Suprapubic skin (tissue), 4 donors: ENCODE measurements at places on chromosomes 16 and 17. TPM values are rescaled to one million over a fixed set of nuclear protein-coding genes. Genes with fewer than 3 reads are reported as not detected.
A peak's percentile ranks its signal among the peaks of the same experiment; 100 is the strongest.

Gene NDE1
- total RNA-seq: 85.2 TPM

Gene DNAI2
- not detected for total RNA-seq

Gene ABR
- 91.8 TPM for total RNA-seq

Gene C16orf78
- total RNA-seq: not detected

Gene MPV17L
- total RNA-seq: 15.8 TPM

Gene MYO15A
- total RNA-seq: 0.40 TPM

DNA sequence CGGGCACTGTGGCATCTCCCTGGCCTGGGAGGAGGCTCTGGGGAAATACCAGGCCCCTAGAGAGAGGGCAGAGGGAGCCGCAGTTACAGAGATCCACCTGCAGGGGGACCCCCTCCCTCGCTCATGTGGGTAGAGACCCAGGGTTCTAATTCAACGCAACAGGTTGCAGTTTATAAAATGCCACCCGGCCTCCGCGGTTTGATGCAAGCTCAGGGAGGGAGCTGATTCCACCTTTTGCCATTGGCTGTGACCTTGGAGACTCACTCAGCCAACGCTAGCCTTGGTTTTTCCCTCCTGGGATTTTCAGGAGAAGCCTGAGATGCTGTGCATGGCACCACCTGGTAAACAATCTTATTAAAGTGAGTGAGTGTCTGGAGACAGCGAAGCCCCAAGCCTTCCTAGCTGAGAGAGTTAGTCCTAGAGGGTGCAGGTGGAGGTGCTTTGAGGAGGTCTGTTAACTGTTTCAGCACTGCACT lies 12.1 kb downstream of the TTLL6 start:
- H3K27me3 ChIP-seq: peaks cover 7% of the 10 kb centered on the region
- no peak overlapping the region for H3K4me3 ChIP-seq
- H3K4me1 ChIP-seq: peaks cover 8% of the 10 kb centered on the region

- no peak for DNase-seq
- peaks cover 4% of the 10 kb centered on the region for H3K4me1 ChIP-seq
- no peaks in the 10 kb centered on the region for H3K27me3 ChIP-seq
- no peak overlapping the region for H3K4me3 ChIP-seq
- no peak overlapping the region for H3K27ac ChIP-seq
- no peaks in the 10 kb centered on the region for H3K36me3 ChIP-seq
Observed at GRCh38 chr16:21703589-21704174, 39.9 kb downstream of the OTOA start.

GRCh38 chr16:75687361-75687760 lies 10.6 kb upstream of the CPHXL2 start:
- no peak overlapping the region for H3K27ac ChIP-seq
- H3K4me1 ChIP-seq: no peaks in the 10 kb centered on the region
- no peak for DNase-seq
- no peaks in the 10 kb centered on the region for H3K27me3 ChIP-seq
- no peak overlapping the region for H3K4me3 ChIP-seq

- H3K4me3 ChIP-seq: no peak overlapping the region
- H3K27ac ChIP-seq: no peak overlapping the region
- no peaks in the 10 kb centered on the region for H3K36me3 ChIP-seq
- H3K27me3 ChIP-seq: peaks cover 15% of the 10 kb centered on the region
- no peak for DNase-seq
Observed at GRCh38 chr16:88869673-88869980, 3.2 kb upstream of the PABPN1L start.

DNA sequence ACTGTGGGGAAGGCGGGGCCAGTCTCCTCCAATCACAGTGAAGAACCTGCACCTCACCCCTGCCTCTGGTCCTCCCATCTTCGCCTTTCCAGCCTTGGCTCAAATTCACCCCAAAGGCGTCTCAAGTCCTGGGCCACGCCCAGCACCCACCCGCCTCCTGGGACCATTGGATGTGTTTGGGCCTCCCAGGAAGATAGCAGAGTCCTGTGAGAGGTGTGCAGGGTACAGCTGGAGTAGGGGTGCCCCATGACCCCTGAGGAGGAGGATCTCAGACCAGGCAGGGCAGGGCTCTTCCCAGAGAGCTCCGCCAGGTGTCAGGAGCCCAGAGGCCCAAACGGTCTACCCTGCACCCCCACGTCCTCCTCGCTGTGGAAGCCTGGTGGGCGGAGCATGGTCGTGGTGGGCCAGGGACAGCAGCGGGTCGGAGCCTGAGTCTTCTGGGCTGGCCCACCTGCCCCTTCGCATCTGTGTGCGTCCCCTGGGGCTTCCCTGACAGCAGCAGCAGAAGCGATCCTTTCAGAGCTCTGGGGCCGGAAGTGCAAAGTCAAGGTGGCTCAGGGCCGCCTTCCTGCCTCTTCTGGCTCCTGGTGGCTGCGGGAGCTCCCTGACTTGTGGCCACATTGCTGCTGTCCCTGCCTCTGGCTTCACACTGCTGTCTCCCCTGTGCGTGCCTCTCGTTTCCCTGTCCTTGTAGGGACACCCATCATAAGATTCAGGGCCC lies 34.9 kb upstream of the ZNF469 start:
- no peaks in the 10 kb centered on the region for H3K27me3 ChIP-seq
- no peak overlapping the region for H3K4me3 ChIP-seq
- no peaks in the 10 kb centered on the region for H3K4me1 ChIP-seq
- H3K27ac ChIP-seq: no peak overlapping the region
- no peaks in the 10 kb centered on the region for H3K36me3 ChIP-seq
- no peak for DNase-seq

DNA sequence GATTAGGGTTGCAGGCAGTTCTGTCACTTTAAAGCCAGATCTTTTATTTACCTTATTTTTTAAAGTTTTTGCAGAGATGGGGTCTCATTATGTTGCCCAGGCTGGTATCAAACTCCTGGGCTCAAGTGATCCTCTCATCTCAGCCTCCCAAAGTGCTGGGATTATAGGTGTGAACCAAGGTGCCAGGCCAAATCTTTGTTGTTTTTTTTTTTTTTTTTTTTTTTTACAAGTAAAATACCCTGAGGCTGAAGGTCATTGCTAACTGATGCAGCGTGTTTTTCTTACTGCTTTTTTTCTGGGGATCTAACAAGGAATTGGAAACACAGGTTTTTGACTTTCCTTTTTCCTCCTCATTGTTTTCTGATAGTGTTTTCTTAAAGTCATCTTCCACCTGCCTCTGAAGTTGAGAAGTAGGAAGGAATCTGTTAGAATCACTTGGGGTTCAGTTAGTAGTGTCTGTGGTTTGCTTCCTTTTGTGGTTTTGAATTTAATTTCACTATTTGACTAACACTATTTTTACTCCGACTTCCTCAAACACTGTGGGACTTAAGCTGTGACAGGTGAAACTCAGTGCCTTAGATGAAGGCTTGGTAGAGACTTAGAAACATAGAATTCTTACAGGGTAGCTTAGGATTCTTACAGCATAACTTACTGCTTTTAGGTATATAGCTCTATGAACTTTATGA lies 22.2 kb downstream of the CLTC start:
- peaks cover 25% of the 10 kb centered on the region for H3K36me3 ChIP-seq
- no peak for DNase-seq
- H3K4me3 ChIP-seq: no peak overlapping the region

DNA sequence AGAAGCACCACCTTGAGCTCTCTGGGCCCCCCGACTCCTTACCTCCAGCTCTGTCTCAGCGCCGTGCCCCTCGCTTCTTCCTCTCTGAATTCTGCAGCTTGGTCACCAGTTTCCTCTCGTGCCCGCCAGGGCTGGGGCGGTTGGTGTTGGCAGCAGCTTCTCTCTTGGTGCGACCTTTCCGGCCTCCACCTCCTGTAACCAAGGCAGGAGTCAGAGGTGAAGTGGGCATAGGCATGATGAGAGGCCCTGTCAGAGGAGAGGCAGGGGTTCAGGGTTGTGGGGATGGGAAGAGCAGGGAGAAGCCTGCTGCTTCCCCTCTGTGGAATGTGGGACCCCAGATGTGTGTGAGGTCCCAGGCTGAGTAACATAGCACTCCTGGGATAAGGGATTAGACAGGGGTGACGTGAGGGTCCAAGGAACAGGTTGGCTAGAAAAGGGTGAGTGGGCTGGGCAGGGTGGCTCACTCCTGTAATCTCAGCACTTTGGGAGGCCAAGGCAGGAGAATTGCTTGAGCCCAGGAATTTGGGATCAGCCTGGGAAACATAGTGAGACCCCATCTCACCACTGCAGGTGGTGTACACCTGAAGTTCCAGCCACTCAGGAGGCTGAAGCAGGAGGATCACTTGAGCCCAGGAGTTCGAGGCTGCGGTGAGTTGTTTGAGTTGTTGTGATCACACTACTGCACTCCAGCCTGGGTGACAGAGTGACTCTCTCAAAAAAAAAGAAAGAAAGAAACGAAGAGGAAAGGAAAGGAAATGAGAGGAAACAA lies 626 bp downstream of the NUPR1 start:
- peaks cover 71% of the 10 kb centered on the region for H3K4me1 ChIP-seq
- peak overlapping the region; percentile 64 for H3K4me3 ChIP-seq
- no peaks in the 10 kb centered on the region for H3K36me3 ChIP-seq
- DNase-seq: no peak
- H3K27ac ChIP-seq: peak overlapping the region; percentile 97

DNA sequence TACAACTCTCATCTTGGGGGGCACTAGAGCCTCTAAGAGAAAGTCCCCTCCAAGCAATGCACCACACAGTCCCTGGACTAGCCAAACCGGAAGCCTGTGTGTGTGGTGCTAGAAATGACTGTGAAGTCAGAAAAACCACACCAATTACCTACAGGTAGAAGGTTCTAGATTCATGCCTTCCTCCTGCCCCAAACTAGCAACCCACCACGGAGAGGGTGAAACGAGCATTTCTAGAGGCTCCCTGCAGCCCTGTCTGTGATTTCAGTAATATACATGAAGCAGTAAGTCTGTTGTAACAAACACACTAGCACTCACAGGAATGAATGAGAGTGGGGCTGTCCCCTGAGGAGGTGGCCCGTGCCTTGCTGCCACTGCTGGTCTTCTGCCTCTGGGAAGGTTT lies 13.6 kb downstream of the ZFHX3 start:
- H3K36me3 ChIP-seq: no peaks in the 10 kb centered on the region
- no peak overlapping the region for H3K4me3 ChIP-seq
- no peaks in the 10 kb centered on the region for H3K27me3 ChIP-seq
- H3K4me1 ChIP-seq: peaks cover 13% of the 10 kb centered on the region
- H3K27ac ChIP-seq: no peak overlapping the region
- no peak for DNase-seq

DNA sequence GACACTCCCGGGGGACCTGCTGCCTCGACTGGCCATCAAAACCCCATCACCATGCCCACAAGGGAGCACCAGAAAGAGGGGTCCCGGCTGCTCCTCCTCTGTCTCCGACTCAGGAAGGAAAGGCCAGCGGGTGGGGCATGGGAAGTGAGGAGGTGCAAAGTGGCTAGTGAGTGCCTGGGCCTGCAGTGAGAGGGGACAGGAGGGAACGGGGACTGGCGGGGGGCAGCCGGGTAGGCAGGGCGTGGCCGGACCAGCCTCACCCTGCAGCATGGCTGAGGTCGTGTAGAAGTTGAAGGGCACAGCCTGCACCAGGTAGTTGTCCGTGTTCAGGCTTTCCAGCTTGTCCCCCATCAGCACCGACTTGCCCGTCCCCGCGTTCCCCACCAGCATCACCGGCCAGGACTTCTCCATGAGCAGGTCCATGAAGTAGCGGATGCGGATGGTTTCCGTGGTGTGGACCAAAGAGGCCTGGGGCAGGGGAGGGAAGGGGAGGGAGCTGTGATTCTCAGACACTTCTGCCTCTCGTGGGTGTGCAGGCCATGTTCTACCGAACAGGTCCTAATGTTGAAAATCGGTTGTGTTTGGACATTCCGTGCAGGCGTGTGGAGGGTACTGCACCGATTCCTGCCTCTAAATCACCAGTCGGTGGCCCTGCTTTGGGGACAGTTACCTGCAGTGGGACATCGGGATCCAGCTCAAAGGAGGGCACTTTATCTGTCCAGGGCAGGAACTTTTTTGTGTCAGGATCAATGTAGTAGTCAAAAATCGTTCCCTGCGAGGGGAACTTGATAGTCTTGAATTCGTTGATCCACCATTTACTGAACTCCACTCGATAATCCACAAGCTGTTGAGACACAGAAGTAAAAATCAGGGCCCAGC lies 91.7 kb downstream of the DNAH17 start:
- no peak for DNase-seq
- no peak overlapping the region for H3K4me3 ChIP-seq
- H3K27ac ChIP-seq: no peak overlapping the region
- peaks cover 10% of the 10 kb centered on the region for H3K4me1 ChIP-seq
- no peaks in the 10 kb centered on the region for H3K36me3 ChIP-seq

GRCh38 chr17:77456951-77457548 lies 316.3 kb downstream of the SEC14L1 start:
- H3K4me3 ChIP-seq: no peak overlapping the region
- H3K36me3 ChIP-seq: no peaks in the 10 kb centered on the region
- no peak for DNase-seq
- peak overlapping the region; percentile 7 for H3K27ac ChIP-seq

- DNase-seq: no peak
- H3K27ac ChIP-seq: no peak overlapping the region
- peaks cover 60% of the 10 kb centered on the region for H3K4me1 ChIP-seq
Observed at GRCh38 chr16:17343028-17343427, 127.7 kb downstream of the XYLT1 start.

DNA sequence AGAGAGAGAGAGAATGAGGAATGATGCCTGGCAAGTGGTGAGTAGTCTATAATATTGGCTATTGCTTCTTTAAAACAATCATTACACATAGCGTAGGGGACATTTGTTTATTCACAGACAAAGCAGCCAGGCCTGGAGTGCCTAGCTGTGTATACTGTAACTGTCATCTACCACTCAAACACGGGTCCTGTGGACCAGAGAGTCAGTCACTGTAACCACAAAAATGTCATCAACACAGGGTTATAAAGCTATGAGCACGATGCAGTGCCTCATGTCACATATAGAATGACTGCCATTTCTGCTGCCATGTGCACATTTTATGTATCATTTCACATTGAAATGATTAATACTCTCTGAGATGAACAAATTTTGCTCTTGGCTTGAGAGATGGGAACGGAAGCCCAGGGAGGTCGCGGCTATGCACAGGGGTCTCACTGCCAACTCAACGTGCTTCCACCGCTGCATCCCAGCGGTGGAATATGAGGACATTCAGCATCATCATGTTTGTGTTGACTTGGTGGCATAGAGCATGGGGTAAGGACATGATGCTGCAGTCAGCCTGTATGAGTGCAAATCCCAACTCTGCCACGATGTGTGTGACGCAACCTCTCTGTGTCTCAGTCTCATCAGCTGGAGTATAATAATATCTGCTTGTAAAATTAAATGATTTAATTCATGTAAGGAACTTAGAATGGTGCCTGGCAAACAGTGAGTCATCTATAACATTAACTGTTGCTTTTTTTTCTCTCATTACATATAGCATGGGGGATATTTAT lies 3.3 kb downstream of the MT1H start:
- H3K4me1 ChIP-seq: peaks cover 34% of the 10 kb centered on the region
- H3K27me3 ChIP-seq: peaks cover 40% of the 10 kb centered on the region
- no peak overlapping the region for H3K27ac ChIP-seq

- no peak overlapping the region for H3K27ac ChIP-seq
- no peaks in the 10 kb centered on the region for H3K4me1 ChIP-seq
- peaks cover 12% of the 10 kb centered on the region for H3K27me3 ChIP-seq
- no peak for DNase-seq
- H3K4me3 ChIP-seq: no peak overlapping the region
- H3K36me3 ChIP-seq: no peaks in the 10 kb centered on the region
Observed at GRCh38 chr16:51433599-51433998, 282.5 kb upstream of the SALL1 start.
